Fibroblast of gingiva (primary cell): ENCODE measurements at places on chromosomes 3 and 15.

- no peak for DNase-seq
Measured at GRCh38 chr3:196246612-196247308, 30.4 kb downstream of the SLC51A start.

DNA sequence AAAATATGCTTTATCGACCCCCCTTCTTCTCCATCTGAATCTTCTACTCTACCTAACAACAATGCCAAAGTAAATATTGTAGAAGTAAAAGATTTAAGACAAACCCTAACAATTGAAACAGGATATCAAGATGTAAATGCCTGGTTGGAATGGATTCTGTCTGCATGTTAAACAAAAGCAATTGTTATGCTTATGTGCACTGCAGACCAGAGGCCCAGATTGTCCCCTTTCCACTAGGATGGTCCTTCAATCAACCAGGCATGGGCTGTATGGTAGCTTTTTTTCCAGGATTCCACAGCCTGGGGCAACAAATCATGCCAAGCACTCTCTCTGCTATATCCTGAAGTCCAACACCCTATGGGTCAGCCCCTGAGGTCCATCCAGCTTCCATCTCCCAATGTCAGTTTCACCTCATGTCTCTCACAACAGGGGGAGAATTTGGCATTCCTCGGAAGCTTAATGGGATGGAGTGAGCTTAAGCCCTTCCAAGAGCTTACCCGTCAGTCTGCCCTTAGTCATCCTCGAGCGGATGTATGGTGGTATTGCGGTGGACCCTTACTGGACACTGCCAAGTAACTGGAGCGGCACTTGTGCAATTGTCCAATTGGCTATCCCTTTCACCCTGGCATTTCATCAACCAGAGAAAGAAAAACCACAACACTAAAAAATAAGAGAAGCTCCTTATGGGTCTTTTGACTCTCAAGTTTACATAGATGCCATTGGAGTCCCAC lies 36.2 kb downstream of the ZNF589 start:
- DNase-seq = no peak

DNA sequence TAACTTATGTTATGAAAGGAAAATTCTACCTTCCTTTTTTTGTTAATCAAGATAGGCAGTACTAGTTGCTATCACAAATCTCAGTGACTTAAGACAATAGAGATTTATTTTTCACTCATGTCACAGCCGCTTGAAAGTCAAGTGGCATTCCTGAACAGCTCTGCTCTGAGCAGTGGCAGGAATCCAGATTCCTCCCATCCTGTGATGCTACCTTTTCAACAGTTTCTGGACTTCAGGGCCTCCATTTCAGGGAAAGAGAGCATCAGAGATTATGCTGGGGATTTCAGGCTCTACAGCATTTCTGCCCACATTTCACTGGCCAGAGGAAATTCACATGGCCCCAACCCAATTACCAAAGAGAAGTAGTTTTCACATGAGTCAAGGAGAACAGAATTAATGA lies 83.4 kb downstream of the IL1RAP start:
- no peak for DNase-seq

DNA sequence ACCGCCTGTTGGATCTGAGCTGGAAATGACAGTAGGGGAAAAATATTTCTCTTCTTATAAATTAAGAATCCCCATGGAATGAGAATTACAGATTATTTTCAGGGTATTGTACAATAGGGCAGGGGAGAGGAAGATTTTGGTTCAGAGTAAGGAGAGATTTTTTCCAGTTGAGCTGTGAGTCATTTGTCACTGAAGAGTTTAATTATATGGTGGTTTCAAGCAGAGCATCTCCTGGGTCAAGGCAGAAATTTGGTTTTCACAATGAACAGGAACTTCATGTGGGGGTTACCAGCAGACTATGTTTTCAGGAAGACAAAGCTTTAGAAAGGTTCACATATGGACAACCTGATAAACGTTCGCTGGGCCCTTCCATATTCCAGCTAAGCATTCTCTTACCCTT lies 182.8 kb upstream of the NR2E3 start:
- peak; percentile 61 for DNase-seq

GRCh38 chr3:105032541-105032940 lies 334.2 kb upstream of the ALCAM start:
- no peak for DNase-seq

- DNase-seq = no peak
Measured at GRCh38 chr3:197407053-197407452, 108.6 kb upstream of the DLG1 start.

DNA sequence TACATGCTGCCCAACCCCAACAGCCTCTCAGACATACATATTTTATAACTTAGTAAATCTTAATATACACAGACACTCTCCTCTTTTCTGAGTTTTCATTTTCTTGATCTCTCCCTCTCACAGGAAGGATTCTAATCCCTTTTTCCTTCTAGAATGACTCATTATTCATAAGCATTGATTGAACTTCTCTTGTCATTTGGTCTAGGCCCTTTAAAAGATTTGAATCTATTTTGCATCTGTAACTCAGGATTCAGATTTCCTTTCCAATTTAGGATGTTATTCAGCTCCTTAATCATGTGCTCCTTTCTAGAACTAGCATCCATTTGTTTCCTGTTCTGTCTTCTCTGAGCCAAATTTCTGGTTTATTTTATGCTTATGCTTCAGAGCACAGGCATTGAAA lies 624.5 kb upstream of the SGO1 start:
- DNase-seq = no peak

- DNase-seq = peak; percentile 84
Measured at GRCh38 chr3:151933234-151933853, 59.9 kb downstream of the SUCNR1 start.

DNA sequence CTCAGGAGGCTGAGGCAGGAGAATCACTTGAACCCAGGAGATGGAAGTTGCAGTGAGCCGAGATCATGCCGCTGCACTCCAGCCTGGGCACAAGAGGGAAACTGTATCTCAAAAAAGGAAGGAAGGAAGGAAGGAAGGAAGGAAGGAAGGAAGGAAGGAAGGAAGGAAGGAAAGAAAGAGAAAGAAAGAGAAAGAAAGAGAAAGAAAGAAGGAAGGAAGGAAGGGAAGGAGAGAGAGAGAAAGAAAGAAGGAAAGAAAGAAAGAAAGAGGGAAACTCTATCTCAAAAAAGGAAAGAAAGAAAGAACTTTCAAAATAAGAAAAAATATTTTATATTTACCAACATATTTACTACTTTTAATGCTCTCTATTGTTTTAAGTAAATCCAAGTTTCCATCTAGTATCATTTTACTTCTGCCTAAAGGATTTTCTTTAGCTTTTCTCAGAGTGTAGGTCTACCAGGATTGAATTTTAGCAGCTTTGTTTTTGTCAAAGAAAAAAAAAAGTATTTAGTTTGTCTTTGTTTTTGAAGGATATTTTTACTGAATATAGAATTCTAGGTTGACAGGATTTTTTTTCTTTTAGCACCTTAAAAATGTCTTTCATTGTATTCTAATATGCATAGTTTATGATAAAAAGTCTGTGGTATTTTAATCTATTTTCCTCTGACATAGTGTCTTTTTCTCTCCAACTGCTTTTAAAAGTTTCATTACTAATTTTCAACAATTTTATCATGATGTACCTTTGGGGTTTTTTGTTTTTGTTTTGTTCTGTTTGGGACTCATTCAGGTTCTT lies 47.2 kb upstream of the CORO2B start:
- no peak for DNase-seq

- peak; percentile 92 for DNase-seq
Measured at GRCh38 chr3:112647122-112647521, 6.2 kb upstream of the CCDC80 start.

- no peak for DNase-seq
Measured at GRCh38 chr3:21792176-21792575, 41.2 kb upstream of the ZNF385D start.

- DNase-seq = no peak
Measured at GRCh38 chr3:49566312-49566711, 12.0 kb downstream of the BSN start.

GRCh38 chr3:152835601-152836102 lies 721 bp downstream of the P2RY1 start:
- DNase-seq = peak; percentile 14

- DNase-seq = no peak
Measured at GRCh38 chr3:23254282-23254681, 51.2 kb downstream of the UBE2E2 start.

GRCh38 chr3:66297260-66297873 lies 76.6 kb downstream of the SLC25A26 start:
- peak; percentile 12 for DNase-seq

- DNase-seq = peak; percentile 67
Measured at GRCh38 chr15:83205725-83206324, 1.8 kb downstream of the HDGFL3 start.

- peak; percentile 11 for DNase-seq
Measured at GRCh38 chr3:124063197-124063909, 71.4 kb upstream of the ROPN1 start.

- no peak for DNase-seq
Measured at GRCh38 chr3:190338717-190339116, 16.5 kb upstream of the CLDN1 start.

DNA sequence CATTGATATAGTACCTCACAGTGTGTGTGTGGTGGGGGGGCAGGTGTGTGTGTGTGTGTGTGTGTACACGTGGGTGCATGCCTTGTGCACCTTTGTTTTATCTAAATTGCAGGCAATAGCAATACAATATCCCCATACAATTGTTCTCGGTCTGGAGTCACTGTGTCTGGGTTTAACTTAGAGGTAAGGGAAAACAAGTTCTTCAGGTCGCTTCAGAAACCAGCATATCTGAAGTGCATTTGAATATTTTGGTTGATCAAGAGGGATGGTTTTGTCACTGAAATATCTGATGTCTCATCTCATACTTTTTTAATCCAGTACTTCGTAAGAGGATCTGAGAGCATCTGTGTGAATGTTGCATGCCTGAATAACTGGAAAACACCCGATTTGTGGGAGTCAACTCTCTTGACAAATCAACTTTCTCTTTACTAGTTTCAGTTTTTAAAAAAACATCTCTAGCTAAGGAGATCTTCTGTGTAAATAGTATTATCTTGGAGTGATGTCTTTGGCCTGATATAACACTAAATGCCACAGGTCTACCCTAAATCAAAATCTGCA lies 206.8 kb upstream of the NR2F2 start:
- DNase-seq = no peak

GRCh38 chr3:13346481-13347389 lies 73.4 kb downstream of the NUP210 start:
- DNase-seq = no peak

DNA sequence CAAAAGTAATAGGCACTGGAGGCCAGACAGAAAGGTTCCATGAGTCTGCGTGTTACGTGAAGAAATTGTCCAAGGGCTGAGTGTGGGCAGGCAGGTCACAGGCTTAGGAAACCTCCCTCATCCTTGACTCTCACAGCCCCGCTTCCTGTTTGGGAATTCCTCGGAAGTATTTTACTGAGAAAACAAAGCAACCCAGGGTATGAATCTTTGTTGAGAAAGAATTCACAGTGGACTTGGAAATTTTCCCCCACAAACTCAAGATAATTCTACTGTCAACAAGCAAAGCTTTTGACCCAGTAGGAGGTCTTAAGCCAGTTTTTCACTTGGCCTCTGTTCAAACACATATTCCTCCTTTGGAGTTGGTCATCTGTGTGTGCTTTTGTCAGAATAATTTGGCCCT lies 377.1 kb upstream of the TPM1 start:
- no peak for DNase-seq

GRCh38 chr3:42665050-42665878 lies 11.8 kb downstream of the ZBTB47 start:
- DNase-seq = no peak

GRCh38 chr15:42184296-42184695 lies 23.8 kb downstream of the VPS39 start:
- DNase-seq = no peak

- no peak for DNase-seq
Measured at GRCh38 chr15:42284551-42284950, 11.3 kb upstream of the TMEM87A start.

- DNase-seq = no peak
Measured at GRCh38 chr15:47861111-47861903, 144.0 kb downstream of the SEMA6D start.

DNA sequence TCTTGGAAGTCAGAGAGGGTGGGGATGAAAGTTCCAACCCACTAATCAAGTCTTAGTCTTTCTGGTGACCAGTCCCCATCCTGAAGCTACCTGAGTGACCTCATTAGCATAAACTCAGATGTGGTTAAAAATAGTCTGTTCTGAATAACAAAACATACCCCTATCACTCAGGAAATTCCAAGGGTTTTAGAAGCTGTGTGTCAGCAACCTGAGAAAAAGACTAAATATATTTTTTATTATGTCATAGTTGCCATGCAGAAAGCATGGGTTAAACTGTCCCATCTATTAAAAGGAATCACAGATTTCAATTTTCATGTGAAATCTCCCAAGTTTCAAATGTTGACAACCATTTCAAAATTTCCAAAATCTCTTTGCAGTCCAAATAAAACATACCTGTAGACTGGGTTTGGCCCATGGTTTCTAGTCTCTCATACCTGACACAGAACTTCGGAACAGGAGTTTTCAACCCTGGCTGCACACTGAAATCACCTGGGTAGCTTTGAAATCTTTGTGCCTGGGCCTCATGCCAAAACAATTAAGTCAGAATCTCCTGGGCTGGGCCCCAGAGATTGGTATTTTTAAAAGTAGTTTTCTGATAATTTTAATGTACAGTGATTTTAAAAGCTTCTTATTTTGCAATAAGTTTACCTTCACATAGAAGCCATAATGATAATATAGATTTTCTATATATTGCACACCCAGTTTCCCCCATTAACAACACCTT lies 476.3 kb downstream of the RBMS3 start:
- DNase-seq = no peak

DNA sequence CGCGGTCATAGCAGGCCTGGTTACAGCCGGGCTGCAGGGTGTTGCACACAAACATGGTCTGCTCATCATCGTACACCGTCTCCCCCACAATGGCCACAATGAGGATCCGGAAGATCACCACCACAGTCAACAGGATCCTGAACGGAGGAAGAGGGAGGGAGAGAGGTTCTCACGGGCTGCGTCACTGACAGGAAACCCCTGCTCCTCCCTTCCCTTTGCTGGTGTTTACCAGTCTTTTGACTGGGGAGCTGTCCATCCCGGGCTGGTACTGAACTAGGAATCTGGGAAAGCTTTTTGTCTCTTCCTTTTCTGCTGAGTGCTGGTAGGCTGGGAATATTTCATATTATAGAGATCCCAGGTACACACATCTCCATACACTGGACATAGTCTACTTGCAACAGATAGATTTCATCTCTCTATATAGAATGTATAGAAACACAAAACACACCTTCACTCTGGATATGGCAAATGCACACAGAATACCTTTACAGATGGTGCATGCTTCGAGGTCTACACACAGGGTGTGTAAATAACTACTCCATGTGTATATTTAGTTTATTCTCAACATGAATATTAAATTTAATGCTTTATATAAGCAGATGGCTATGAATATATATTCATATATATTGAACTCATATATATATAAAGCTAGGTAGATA lies 1.4 kb downstream of the GJD2 start:
- peak; percentile 23 for DNase-seq

- DNase-seq = no peak
Measured at GRCh38 chr15:83396101-83396500, 51.0 kb upstream of the SH3GL3 start.

- no peak for DNase-seq
Measured at GRCh38 chr3:170523248-170523647, 62.6 kb downstream of the SLC7A14 start.

GRCh38 chr3:144586382-144586781 lies 614.8 kb downstream of the DIPK2A start:
- peak; percentile 93 for DNase-seq
